ENCODE measurements at places on chromosomes 11 and 22. TPM values are rescaled to one million over a fixed set of nuclear protein-coding genes. Genes with fewer than 3 reads are reported as not detected.

DNA sequence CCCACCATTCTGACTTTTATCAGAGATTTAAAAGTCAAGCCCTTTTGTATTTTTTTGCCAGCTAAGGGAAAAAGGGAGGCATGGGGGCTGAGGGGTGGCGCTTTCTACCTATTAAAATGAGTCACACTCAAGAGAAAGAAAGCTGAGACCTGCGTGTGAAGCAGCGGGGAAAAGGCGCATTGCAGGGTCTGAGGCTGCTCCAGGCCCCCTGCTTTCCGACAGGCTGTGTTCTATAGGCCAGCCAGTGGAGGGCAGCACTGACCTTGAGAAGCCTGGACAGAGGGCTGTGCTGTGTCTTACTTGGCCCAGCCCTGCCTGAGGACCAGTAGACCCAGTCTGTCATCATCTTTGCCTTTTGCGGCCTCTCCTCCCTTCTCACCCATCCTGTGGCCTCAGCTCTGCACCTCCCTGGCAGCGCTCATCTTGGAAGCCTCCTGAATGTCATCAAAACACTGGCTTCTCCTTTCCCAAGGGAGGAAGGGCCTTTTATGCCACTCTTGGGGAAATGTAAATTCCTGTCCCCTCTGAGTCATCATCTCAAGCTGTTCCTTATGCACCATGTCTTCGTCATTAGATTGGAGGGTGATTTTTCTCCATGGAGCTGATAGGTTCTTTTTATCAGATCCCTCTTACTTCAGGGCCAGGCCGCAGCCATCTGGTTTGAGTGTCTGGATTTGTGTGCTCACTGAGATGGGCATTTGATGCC is 12.6 kb upstream of the MAPK8IP1 start:
- no peaks in the 10 kb centered on the region for H3K27me3 ChIP-seq
- no peak overlapping the region for H3K4me3 ChIP-seq
- H3K36me3 ChIP-seq, result peaks cover 31% of the 10 kb centered on the region
- DNase-seq, result peak; percentile 59
- no peak overlapping the region for H3K27ac ChIP-seq
- no peaks in the 10 kb centered on the region for H3K4me1 ChIP-seq

- no peaks in the 10 kb centered on the region for H3K27me3 ChIP-seq
- H3K27ac ChIP-seq, result no peak overlapping the region
- H3K4me1 ChIP-seq, result no peaks in the 10 kb centered on the region
- peak; percentile 8 for DNase-seq
- H3K4me3 ChIP-seq, result no peak overlapping the region
- no peaks in the 10 kb centered on the region for H3K36me3 ChIP-seq
Measured at GRCh38 chr11:14578541-14578956, 58.4 kb upstream of the PSMA1 start.

- H3K27me3 ChIP-seq, result no peaks in the 10 kb centered on the region
- no peak for DNase-seq
- no peak overlapping the region for H3K27ac ChIP-seq
- no peaks in the 10 kb centered on the region for H3K4me1 ChIP-seq
- no peak overlapping the region for H3K4me3 ChIP-seq
Measured at GRCh38 chr11:126334659-126335462, 20.6 kb upstream of the ST3GAL4 start.

Gene TPBGL
- 8.3 TPM for total RNA-seq

GRCh38 chr11:104164028-104164520 is at the start of gene PDGFD:
TSS of gene PDGFD (minus strand) at chr11:104164147.
- H3K27ac ChIP-seq, result peak within 1 kb of the TSS; percentile 2
- no peaks in the 10 kb centered on the region for H3K4me1 ChIP-seq
- DNase-seq, result peak; percentile 29

Gene OR4A16
- total RNA-seq, result not detected

DNA sequence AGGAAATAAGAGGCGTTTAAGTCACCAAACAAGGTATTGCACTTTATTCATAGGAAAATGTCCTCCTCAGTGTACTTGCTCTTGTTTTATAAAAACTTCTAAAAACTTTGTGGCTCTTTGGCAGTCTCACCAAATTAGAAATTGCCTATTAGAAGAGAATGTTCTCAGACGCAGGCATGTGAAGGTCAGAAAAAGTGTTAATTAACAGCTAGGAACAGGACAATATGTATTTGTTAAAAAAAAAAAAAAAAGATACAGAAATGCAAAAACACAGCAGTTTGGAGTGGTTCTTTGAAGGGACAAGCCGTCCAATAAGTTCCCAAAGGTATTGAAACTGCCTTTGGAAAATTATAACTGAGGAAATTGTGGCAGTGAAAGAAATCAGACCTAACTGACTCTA is 67.9 kb downstream of the SLC25A17 start:
- DNase-seq, result no peak
- H3K4me1 ChIP-seq, result no peaks in the 10 kb centered on the region
- H3K4me3 ChIP-seq, result no peak overlapping the region
- no peaks in the 10 kb centered on the region for H3K27me3 ChIP-seq

GRCh38 chr22:37741312-37741795 is 44.5 kb downstream of the TRIOBP start:
- no peak overlapping the region for H3K4me3 ChIP-seq
- H3K27me3 ChIP-seq, result no peaks in the 10 kb centered on the region
- H3K4me1 ChIP-seq, result peaks cover 4% of the 10 kb centered on the region
- H3K36me3 ChIP-seq, result no peaks in the 10 kb centered on the region
- no peak for DNase-seq

- H3K36me3 ChIP-seq, result no peaks in the 10 kb centered on the region
- H3K4me1 ChIP-seq, result peaks cover 90% of the 10 kb centered on the region
- H3K27me3 ChIP-seq, result no peaks in the 10 kb centered on the region
- H3K4me3 ChIP-seq, result peak overlapping the region; percentile 9
Measured at GRCh38 chr11:118917481-118918127, 8.1 kb downstream of the BCL9L start.

Gene TRIM48
- not detected for total RNA-seq

- no peaks in the 10 kb centered on the region for H3K27me3 ChIP-seq
- H3K4me3 ChIP-seq, result no peak overlapping the region
- H3K36me3 ChIP-seq, result no peaks in the 10 kb centered on the region
- no peak for DNase-seq
- H3K4me1 ChIP-seq, result peaks cover 5% of the 10 kb centered on the region
Measured at GRCh38 chr22:43734370-43735150, 77.5 kb downstream of the EFCAB6 start.

DNA sequence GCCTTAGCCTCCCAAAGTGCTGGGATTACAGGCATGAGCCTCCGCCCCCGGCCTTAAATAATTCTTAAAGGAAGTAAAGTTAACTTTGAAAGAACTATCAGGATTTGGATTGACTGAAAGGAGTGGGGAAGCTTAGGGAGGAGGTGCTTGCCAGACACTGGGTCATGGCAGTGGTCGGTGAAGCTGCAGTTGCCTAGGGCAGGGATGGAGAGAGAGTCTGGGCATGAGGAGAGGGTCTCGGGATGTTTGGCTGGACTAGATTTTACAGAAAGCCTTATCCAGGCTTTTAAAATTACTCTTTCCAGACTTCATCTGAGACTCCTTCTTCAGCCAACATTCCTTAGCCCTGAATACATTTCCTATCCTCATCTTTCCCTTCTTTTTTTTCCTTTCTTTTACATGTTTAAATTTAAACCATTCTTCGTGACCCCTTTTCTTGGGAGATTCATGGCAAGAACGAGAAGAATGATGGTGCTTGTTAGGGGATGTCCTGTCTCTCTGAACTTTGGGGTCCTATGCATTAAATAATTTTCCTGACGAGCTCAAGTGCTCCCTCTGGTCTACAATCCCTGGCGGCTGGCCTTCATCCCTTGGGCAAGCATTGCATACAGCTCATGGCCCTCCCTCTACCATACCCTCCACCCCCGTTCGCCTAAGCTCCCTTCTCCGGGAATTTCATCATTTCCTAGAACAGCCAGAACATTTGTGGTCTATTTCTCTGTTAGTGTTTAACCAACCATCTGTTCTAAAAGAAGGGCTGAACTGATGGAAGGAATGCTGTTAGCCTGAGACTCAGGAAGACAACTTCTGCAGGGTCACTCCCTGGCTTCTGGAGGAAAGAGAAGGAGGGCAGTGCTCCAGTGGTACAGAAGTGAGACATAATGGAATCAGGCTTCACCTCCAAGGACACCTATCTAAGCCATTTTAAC is at the start of gene NNMT:
NNMT (plus strand) TSS at position 724 of the 929 bp plus-strand sequence; CDS start at position 882, 158 bp downstream.
- H3K27ac ChIP-seq, result peak within 1 kb of the TSS; percentile 77
- H3K4me3 ChIP-seq, result no peak within 1 kb of the TSS
- no peaks in the 10 kb centered on the region for H3K27me3 ChIP-seq
- DNase-seq, result no peak

- no peak for DNase-seq
- no peak overlapping the region for H3K4me3 ChIP-seq
- H3K36me3 ChIP-seq, result no peaks in the 10 kb centered on the region
- H3K4me1 ChIP-seq, result peaks cover 14% of the 10 kb centered on the region
- H3K27me3 ChIP-seq, result no peaks in the 10 kb centered on the region
Measured at GRCh38 chr22:48256041-48256739, 1493.7 kb downstream of the TBC1D22A start.

DNA sequence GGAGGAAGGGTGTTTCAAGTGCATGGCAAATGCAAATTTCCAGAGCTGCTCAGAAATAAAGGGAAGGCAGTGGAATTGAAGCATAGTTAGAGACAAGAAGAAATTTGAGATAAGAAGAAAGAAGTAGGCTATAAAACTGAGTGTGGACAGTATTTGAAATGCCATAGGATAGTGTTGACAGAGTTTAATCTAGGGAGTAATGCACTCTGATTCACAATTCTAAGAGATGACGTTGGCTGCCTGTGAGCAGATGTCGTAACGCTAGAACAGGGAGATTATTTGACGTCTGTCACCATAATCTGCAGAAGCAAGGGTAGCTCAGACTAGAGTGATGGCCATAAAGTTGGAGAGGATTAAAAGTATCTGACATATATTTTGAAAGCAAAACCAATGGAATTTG is 389.9 kb upstream of the KIRREL3 start:
- H3K36me3 ChIP-seq, result no peaks in the 10 kb centered on the region
- no peak for DNase-seq
- H3K27me3 ChIP-seq, result no peaks in the 10 kb centered on the region
- no peaks in the 10 kb centered on the region for H3K4me1 ChIP-seq
- H3K4me3 ChIP-seq, result no peak overlapping the region
- H3K27ac ChIP-seq, result no peak overlapping the region

DNA sequence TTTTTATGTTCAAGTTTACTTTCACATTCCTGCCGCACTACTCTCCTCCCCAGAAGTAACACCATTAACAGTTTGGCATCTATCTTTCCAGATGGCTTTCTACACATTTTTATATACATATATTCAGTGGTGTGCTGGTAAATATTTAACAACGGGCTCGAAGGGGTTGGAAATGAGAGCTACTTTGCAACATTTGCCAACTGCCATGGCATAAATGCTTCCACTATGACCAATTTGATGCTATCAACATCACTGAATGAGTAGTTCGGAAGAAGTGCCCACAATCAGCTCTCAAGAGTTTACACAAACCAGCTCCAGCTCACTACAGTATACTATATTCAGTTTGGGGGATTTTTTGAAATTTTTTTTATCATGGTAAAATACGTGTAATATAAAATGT is 55.2 kb downstream of the RELT start:
- no peak overlapping the region for H3K27ac ChIP-seq
- H3K4me1 ChIP-seq, result no peaks in the 10 kb centered on the region
- DNase-seq, result no peak
- H3K4me3 ChIP-seq, result no peak overlapping the region
- no peaks in the 10 kb centered on the region for H3K27me3 ChIP-seq

DNA sequence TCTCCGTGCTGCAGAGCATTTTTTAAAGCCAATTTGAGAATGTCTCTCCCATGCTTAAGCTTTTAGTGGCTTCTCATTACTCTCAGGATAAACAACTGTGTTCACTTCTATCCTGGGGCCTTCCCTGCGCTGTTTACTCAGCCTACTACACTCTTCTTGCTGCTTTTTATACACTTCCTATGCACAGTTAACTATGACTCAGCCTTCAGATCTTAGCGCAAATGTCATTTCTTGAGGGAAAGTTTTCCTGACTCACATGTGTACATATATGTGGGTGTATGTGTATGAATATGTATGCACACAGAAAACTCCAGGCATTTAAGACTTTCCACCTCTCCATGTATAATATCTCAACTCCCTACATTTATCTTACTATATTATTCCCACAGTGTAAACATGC is 9.8 kb downstream of the THAP12 start:
- no peak for DNase-seq
- H3K27ac ChIP-seq, result no peak overlapping the region
- no peaks in the 10 kb centered on the region for H3K4me1 ChIP-seq

- H3K27ac ChIP-seq, result peak overlapping the region; percentile 84
- peak; percentile 64 for DNase-seq
- no peaks in the 10 kb centered on the region for H3K27me3 ChIP-seq
- no peaks in the 10 kb centered on the region for H3K4me1 ChIP-seq
Measured at GRCh38 chr11:69010964-69011623, 2.0 kb downstream of the MRGPRF start.

GRCh38 chr11:64384028-64384737 is 25.2 kb downstream of the RPS6KA4 start:
- peaks cover under 1% of the 10 kb centered on the region for H3K4me1 ChIP-seq
- H3K36me3 ChIP-seq, result no peaks in the 10 kb centered on the region
- no peaks in the 10 kb centered on the region for H3K27me3 ChIP-seq
- H3K27ac ChIP-seq, result no peak overlapping the region
- no peak overlapping the region for H3K4me3 ChIP-seq

- DNase-seq, result no peak
- H3K4me1 ChIP-seq, result no peaks in the 10 kb centered on the region
- no peaks in the 10 kb centered on the region for H3K36me3 ChIP-seq
- H3K4me3 ChIP-seq, result no peak overlapping the region
- no peak overlapping the region for H3K27ac ChIP-seq
Measured at GRCh38 chr11:59647245-59647980, 21.4 kb downstream of the PATL1 start.

GRCh38 chr11:76721755-76722677 is 51.5 kb upstream of the LRRC32 start:
- H3K4me1 ChIP-seq, result no peaks in the 10 kb centered on the region
- no peak overlapping the region for H3K4me3 ChIP-seq
- no peaks in the 10 kb centered on the region for H3K36me3 ChIP-seq
- DNase-seq, result peak; percentile 78
- H3K27me3 ChIP-seq, result peaks cover 2% of the 10 kb centered on the region

DNA sequence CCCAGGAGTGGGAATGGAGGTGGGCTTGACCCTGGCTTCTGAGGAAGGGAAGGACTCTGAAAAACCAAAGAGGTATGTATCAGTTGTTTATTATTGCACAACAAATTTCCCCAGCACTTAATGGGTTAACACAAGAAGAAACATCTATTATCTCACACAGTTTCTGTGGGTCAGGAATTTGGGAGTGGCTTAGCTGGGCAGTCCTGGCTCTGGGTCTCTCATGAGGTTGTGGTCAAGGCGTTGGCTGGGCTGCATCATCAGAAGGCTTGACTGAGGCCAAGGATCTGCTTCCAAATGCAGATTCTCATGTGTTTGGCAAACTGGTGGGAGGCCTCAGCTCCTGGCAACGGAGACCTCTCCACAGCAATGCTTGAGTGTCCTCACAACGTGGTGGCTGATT is 17.5 kb upstream of the SMIM38 start:
- H3K4me3 ChIP-seq, result no peak overlapping the region
- H3K27ac ChIP-seq, result no peak overlapping the region
- no peaks in the 10 kb centered on the region for H3K36me3 ChIP-seq
- H3K4me1 ChIP-seq, result no peaks in the 10 kb centered on the region
- DNase-seq, result no peak

Gene PHF21B
- 9.7 TPM for total RNA-seq

- H3K4me1 ChIP-seq, result no peaks in the 10 kb centered on the region
- no peak overlapping the region for H3K27ac ChIP-seq
- no peaks in the 10 kb centered on the region for H3K36me3 ChIP-seq
- H3K27me3 ChIP-seq, result no peaks in the 10 kb centered on the region
- no peak overlapping the region for H3K4me3 ChIP-seq
Measured at GRCh38 chr11:5043380-5043779, 2.9 kb upstream of the OR52J3 start.

Gene XKR3
- not detected for total RNA-seq

GRCh38 chr11:60305906-60306619 is 21.0 kb upstream of the MS4A6E start:
- no peaks in the 10 kb centered on the region for H3K4me1 ChIP-seq
- no peak for DNase-seq
- H3K27ac ChIP-seq, result no peak overlapping the region
- no peaks in the 10 kb centered on the region for H3K27me3 ChIP-seq
- H3K4me3 ChIP-seq, result no peak overlapping the region

All from prostate gland (tissue), 2 donors.